ENCODE measurements at places on chromosomes 4 and X.

DNA sequence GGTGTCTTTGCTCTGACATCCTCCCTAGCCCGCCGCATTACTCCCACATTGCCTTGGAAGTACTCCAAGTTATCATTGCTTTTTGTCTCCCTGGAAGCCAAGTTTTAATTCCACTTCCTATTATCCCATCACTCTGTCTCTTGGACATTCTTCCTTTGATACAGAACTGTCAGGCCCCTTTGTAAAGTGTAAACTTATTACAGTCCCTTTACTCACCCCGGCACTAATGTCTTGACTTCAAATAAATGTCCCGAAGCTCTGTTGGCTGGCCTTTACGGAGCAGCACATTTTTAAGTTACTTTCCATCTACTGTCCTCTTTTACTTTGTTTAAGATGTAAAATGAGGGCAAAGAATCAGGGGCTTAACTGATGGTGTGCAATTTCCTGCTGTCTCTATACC lies 223.5 kb upstream of the IGFBP7 start:
- no peak for DNase-seq

- peak; percentile 13 for DNase-seq
Observed at GRCh38 chr4:165457793-165458192, 79.0 kb downstream of the CPE start.

GRCh38 chr4:41611881-41612871 lies 74.2 kb downstream of the LIMCH1 start:
- no peak for DNase-seq

GRCh38 chr4:109655396-109655795 lies 47.8 kb downstream of the CASP6 start:
- no peak for DNase-seq

- DNase-seq = peak; percentile 43
Observed at GRCh38 chrX:136028383-136028984, 43.2 kb downstream of the SLC9A6 start.

All from inflammatory macrophage treated with lipopolysaccharide for 4 hours (primary cell).